ENCODE measurements at places on chromosomes 5 and 9.

GRCh38 chr5:91281401-91281800 lies 101.7 kb downstream of the ARRDC3 start:
- peak; percentile 28 for DNase-seq

GRCh38 chr5:92912283-92912682 lies 668.7 kb downstream of the NR2F1-AS1 start:
- DNase-seq: no peak

DNA sequence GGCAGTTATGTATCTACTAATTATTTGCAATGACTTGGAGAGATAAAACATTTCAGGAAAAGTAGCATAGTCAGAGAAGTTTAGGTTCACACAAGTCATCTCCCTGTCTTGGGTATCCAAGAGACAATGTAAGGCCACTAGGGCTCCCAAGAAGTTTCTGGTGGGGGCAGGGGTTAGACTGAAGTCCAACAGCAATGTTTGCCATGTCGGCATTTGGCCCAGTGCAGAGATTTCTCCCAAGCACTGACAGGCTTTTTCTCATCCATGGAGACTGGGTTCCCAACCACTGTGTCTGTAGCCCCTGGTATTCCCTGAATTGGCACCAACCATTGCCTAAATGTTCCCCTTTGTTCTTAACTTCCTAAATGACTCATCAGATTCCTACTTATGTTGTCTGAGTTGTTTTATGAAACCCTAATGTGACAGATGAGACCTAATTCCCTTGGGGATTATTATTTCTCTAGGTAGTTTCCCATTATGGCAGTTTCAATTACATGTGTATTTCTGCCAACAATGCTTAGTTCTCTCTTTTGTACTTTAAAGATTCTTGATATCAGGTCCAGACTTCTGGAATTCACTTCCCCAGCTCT lies 103.6 kb upstream of the EGFLAM start:
- no peak for DNase-seq

DNA sequence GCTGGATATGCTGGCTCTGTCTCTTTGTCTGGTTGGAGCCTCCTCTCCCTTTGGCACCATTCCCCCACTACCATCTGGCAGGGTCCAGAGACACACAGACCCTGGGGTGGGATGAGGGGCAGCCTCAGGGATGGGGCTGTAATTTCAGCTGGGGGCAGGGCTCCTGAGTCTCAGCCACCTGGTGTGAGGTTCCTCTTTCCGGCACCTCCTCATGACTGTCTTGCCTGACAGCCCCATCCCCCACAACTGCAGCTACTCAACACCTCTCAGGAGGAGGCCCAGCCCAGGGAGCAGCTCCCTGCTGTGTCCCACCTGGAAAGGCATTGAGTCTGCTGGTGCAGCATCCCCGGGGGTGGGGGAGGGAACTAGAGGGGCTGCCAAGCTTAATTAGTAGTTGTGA lies 11.7 kb upstream of the RPS14 start:
- DNase-seq: no peak

- DNase-seq: no peak
These were observed 8.8 kb downstream of the C9orf50 start for GRCh38 chr9:129612123-129612522.

DNA sequence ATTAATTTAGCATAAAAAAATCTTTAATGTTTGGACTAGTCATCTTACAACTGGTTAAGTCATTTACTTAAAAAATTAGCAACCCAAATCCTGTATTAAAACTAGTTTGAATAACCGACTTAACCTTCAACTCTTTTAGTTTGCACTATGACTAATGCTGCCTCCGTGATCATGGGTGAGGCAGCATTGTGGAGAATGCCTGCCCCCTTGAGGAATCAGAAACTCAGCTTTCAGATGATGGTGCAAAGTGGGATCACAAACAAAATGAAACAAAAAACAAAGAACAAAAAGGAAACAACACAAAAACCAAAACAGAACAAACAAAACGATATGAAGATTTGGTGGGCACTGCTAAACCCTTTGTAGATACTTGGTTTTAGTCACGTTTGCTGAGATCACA lies 127.0 kb upstream of the PALM2AKAP2 start:
- peak; percentile 18 for DNase-seq

DNA sequence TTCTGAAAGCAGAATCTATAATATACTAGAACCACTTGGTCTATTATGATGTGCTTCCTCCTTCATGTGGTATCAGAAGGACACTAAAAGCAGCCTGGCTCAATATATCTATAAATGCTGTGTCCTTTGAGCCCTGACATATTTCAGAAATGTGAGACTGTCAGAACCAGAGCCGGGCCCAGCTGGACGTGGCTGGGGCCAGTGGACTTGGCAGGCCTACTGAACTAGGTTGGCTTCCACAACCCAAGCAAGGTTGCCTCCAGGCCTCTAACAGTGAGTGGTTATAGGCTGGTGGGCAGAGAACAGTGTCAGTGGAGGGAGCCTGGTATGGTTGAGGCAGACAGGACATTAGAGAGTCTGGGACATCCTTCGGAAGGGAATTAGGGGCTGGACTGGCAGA lies 78.9 kb downstream of the GALNT10 start:
- no peak for DNase-seq

GRCh38 chr9:135524130-135524861 lies 3.1 kb downstream of the LCN1 start:
- no peak for DNase-seq

DNA sequence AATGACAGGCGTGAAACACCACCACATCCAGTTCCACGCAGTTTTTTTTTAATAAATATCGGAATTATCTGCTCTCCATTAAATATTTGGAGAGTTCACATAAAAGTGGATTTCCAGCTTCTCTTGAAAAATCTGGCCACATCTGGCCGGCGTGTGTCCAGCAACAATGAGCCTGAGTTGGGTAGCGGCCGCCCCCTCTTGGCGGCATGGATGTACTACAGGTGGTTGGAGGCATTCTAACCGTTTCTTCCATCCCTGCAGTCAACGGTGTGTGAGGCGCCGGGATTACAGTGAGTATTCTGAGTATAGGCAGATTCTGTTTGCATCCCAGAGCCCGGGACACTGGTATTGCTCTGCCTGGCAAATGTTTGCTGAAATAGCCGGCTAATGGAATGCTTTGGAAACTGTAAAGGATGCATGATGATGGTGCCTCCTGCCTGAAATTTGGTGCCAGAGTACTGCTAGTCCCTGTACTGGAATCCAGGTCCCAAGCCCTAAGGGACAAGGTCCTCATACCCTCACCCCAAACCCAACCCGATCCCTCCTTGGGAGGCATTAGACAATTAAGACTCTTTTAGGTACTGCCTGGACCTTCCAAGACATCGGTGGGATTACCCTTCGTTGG lies 13.6 kb upstream of the GM2A start:
- DNase-seq: peak; percentile 8

DNA sequence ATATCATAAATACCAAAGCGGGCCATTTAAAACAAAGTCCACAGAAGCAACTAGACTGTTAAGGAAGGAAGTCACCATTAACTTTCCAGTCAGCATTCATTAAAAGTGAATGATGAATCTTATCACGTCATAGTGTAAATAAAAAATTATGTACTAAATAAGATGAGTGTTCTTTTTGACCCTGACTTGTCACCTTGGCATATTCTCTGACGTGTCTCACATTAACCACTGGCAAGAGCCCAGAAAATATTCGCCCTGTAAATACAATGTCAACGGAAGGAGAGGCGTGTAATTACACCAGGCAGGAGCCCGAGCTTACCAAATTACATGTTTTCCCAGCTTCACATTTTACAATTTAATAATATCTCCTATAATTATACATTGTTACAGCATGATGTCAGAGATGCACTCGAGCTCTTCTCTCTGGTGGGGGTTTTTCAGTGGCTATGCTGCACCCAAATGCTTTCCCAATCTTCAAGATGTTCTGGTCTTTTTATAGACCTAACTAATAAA lies 29.3 kb upstream of the UBE2QL1 start:
- peak; percentile 61 for DNase-seq

GRCh38 chr9:2837915-2838314 lies 6.0 kb downstream of the PUM3 start:
- no peak for DNase-seq

- DNase-seq: no peak
These were observed 16.7 kb downstream of the DNM1 start for GRCh38 chr9:128219831-128220230.

DNA sequence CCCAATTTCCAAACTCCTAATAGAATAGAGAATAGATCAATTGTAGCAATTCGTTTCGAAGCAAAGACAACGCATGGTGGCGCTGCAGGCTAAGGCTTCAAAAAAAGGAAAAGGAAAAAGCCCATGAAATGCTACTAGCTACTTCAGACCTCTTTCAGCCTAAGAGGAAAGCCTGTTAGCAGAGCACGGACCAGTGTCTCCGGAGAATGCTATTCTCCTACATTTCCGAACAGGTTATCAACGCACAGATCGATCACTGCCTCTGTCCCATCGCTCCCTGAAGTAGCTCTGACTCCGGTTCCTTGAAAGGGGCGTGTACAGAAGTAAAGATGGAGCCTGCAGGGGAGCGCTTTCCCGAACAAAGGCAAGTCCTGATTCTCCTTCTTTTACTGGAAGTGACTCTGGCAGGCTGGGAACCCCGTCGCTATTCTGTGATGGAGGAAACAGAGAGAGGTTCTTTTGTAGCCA lies at the start of gene PCDHB15:
PCDHB15 (plus strand) TSS at position 146 of the 468 bp plus-strand sequence; CDS start at position 330, 184 bp downstream.
- no peak for DNase-seq

GRCh38 chr9:27432308-27432707 lies 91.8 kb upstream of the IFNK start:
- no peak for DNase-seq

DNA sequence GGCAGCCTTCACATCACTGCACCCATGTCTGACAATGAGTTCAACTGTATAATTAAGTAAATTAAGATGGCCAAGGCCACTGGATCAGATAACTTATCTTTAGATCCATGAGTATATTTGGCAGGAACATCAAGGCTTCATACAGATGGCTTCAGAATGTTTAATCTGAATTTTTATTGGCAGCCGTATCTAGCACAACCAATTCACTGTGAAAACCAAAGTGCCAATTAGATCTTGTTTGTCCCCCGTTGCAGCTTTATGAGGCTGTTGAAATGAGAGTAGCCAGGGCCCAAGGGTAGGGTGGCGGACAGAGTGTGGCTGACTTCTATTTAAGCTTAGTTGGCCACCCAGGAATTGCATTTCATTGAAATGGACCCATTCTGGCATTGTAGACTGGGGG lies 137.7 kb downstream of the SYK start:
- DNase-seq: no peak

DNA sequence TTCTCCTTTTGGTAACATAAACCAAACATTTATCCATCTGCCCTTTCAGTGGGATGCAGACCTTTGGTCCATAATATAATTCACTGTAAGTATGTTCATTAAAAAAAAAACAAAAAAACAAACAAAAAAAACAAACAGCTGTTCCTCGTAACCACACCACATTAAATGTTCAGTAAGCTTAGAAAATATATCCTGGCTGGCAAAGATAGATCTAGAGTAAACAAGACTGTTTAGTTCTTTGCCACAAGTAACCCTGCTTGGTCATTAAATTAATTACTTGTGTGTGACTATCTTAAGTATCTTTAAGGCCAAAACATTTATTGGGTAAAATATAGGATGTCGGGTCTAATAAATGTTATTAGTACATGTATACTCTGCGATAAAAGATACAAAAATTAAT lies 1717.1 kb downstream of the EFNA5 start:
- DNase-seq: peak; percentile 10

DNA sequence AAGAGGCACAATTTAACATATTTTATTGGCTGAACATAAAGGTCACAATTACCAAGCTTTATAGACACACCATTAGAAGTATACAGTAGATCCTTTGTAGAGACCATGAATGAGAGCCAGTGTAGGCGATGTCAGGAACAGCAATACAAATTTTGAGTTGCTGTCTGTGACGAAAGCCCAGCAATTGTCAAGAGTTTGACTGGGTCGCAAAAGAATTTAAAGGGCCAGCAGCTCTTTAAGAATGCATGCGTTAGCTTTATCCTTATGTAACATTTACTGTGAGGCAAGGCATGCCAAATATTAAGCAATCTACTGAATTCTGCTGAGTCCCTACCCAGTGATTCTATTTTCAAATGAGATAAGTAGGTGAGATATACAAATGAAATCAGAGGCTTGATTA lies 236.9 kb downstream of the ARRDC3 start:
- no peak for DNase-seq

- no peak for DNase-seq
These were observed 197.4 kb upstream of the MAP3K1 start for GRCh38 chr5:56617998-56618397.

- DNase-seq: no peak
These were observed 34.6 kb downstream of the SKIC3 start for GRCh38 chr5:95520206-95520605.

GRCh38 chr5:178545176-178545575 lies 45.0 kb downstream of the COL23A1 start:
- DNase-seq: no peak

Data from NCI-H1930 (cell line).